ENCODE measurements at places on chromosomes 11 and 22.
A peak's percentile ranks its signal among the peaks of the same experiment; 100 is the strongest.

GRCh38 chr11:17384002-17384511 is 4.4 kb downstream of the KCNJ11 start:
- DNase-seq = peak; percentile 52

GRCh38 chr11:128897826-128898225 is 6.7 kb downstream of the KCNJ5 start:
- DNase-seq = no peak

DNA sequence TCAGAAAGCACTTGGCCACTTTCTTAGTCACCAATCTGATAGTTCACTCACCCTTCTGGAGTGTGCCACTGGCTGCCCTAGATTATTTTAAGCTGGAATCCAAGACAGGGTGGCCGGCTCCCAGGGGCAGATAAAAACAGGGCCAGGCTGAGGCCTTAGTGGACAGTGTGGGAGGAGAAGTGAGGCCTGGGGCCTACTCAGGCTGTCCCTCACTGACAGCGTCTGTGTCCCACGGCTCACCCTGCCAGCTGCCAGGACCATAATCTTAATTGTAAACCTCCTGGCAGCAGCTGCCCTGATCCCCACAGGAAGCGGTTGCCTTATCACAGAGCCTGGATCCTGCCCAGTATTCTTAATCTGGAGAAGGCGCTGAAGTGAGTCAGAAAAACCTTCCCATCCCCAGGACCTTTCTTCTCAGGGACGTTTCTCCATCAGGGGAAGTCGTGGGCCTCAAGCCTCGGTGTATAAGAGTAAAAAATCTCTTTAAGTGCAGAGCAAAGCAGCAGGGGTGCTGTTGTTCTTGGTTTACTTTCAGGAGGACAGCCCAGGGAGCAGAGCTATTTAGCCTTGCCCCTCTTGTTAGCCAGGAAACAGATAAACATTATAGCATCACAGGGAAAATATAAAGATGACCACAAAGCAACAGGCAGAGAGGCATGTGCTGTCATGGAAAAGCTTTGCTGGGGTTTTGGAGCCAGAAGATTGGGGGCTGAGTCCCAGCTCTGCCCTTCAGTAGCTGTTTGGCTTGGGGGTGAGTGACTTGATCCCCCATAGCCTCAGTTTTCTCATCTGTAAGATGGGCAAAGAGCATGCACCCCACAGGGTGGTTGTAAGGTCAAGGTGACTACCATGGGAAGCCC is 39.6 kb downstream of the TSPAN18 start:
- no peak for DNase-seq

- no peak for DNase-seq
These were observed 8.1 kb downstream of the FBXO7 start for GRCh38 chr22:32482708-32483107.

GRCh38 chr11:110169738-110170137 is 76.5 kb downstream of the ZC3H12C start:
- no peak for DNase-seq
